ENCODE measurements at places on chromosomes 12 and 14.

DNA sequence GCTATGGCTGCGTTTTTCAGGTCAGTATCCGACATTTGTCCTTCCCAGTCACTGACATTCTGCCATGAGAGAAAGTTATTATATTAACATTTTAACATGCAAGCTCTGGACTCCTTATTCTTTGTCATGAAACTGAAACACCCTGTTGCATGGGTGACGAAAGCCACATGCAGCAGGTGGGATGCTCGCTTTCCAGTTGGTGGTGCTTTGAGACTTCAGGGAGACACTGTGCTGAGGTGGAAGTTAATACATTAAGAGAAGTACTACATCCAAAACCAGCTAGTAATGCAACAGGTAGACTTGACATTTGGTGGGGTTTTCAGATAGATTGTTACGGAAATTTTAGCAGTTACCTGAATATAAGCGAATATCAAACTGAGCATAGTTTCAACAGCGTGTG lies 32.8 kb upstream of the AMN start:
- no peak for DNase-seq

- DNase-seq: no peak
Measured at GRCh38 chr14:76776428-76777251, 15.4 kb downstream of the VASH1 start.

DNA sequence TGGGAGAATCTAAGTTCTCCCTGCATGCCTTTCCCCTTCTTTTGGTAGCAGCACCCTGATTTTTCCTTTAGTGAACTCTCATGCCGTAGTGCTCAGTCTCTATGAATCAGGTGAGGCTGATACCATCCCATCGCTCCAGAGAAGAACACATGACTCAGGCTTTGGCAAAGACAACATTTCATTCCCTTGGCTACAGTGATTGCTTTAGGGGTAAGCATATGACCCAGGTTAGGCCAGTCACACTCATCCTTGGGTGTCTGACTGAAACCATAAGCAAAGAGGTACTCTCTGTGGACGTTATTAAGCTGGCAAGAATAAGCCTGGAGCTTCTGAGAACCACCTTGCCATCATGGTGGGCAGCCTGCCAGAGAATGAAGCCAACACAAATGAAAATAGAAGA lies 141.8 kb downstream of the MYRFL start:
- no peak for DNase-seq

DNA sequence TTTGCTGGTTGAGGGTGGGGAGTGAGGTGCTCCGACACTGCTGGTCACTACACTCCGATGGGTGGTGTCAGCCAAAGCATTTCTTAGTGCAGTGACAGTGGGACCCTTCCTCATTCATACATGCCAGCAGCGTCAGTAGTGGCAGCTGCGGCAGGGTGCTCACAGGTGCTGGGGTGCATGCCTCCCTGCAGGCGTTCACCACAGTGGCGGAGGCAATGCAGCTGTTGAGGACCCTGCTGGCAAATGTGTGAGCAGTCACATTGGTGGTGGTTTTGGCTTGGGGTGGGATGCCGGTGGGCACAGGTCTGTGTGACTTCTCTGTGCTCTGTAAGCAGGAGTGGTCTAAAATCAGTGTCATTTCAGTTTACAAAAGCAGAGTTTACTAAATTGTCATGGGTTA lies 464.6 kb downstream of the FUT8 start:
- no peak for DNase-seq

DNA sequence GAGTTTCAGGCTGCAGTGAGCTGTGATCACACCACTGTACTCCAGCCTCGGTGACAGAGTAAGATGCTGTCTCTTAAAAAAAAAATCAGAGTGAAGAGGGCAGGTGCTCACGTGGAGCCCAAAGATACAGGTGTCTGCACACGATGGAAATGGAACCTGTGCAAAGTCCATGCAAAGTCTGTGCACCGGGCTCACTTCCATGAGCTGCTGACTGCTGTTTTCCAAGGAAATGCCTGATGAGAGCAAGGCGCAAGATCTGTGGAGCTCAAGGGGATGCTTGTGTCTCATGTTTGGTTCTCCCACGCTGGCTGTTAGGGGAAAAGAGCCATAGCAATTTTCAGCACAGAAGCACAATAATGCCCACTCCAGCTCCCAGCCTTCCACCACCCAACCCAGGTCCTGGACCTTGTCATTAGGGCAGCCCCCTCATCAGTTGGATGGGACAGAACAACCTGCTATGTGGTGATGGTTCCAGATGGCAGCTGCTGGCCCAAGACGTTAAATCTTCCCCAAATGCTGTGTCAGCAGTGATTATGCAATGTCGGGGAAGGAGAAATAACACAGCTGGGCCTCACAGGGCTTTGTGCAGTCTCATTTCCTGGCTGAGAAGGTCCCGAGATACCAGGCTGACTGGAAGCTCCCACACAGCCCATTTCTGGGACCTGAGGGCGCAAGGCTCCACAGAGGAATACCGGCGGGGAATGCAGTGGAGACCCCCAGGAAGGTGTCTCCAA lies 27.9 kb upstream of the DICER1 start:
- no peak for DNase-seq

- DNase-seq: no peak
Measured at GRCh38 chr14:23078692-23079116, 16.2 kb downstream of the ACIN1 start.

GRCh38 chr12:12606781-12607589 lies 4.7 kb upstream of the CREBL2 start:
- no peak for DNase-seq

- no peak for DNase-seq
Measured at GRCh38 chr12:92529944-92530343, 172.8 kb upstream of the PLEKHG7 start.

DNA sequence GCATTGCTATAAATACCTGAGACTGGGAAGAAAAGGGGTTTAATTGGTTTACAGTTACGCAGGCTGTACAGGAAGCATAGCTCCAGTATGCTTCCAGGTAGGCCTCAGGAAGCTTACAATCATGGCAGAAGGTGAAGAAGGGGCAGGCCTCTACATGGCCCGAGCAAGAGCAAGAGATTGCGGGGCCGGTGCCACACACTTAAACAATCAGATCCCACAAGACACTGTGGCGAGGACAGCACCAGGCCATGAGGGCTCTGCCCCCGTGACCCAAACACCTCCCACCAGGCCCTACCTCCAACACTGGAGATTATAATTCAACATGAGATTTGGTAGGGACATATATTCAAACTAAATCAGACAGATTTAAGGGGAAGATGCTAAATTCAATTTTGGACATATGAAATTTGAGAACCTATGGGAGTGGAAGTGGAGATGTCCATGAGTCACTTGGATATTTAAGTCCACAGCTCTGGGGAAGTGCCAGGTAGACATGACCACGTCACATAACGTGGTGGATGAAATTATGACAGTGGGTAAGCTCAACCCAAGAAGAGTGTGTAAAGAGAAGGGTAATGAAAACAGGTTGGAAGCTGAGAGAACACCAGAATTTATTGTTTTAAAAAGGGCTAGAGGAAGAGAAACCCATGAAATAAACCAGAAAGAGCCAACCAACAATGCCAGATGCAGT lies 1.5 kb upstream of the LTA4H start:
- DNase-seq: no peak

DNA sequence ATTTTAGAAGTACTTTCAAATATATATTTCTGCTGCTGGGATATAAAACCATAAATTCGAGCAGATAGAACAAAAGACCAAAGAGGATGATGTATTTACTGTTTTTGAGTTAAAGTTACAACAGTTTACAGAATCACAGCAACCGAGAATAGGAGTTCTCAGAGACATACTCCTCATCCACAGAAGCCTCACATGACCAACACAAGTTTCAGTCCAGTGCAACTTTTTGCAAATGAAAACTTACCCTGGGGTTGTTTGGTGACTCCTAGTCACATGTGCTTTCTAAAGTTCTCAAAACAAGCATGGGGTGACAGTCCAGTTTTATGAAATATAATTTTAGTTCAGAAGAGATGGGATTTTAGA lies 117.1 kb downstream of the PRKCH start:
- no peak for DNase-seq

Data from stimulated activated CD8-positive, alpha-beta memory T cell treated with anti-CD3 and anti-CD28 coated beads, Interleukin-4, amount 100 ng/mL, for 1 hour (primary cell).